ENCODE measurements at places on chromosomes 1 and 21. TPM values are rescaled to one million over a fixed set of nuclear protein-coding genes. Genes with fewer than 3 reads are reported as not detected.

The PRRX1 gene
- polyA plus RNA-seq = 54.7 TPM

The HSD3B1 gene
- polyA plus RNA-seq = not detected

The RORC gene
- not detected for polyA plus RNA-seq

The HSD3B2 gene
- not detected for polyA plus RNA-seq

The RAB42 gene
- 0.77 TPM for polyA plus RNA-seq

The LEMD1 gene
- not detected for polyA plus RNA-seq

The PLEKHN1 gene
- polyA plus RNA-seq = 2.3 TPM

The LCE3E gene
- not detected for polyA plus RNA-seq

The NTNG1 gene
- 1.2 TPM for polyA plus RNA-seq

The LAMC2 gene
- polyA plus RNA-seq = 2.8 TPM

The NPL gene
- polyA plus RNA-seq = 0.68 TPM

GRCh38 chr1:8597455-8597854, 220.0 kb downstream of the RERE start:
- DNase-seq = peak; percentile 70

DNA sequence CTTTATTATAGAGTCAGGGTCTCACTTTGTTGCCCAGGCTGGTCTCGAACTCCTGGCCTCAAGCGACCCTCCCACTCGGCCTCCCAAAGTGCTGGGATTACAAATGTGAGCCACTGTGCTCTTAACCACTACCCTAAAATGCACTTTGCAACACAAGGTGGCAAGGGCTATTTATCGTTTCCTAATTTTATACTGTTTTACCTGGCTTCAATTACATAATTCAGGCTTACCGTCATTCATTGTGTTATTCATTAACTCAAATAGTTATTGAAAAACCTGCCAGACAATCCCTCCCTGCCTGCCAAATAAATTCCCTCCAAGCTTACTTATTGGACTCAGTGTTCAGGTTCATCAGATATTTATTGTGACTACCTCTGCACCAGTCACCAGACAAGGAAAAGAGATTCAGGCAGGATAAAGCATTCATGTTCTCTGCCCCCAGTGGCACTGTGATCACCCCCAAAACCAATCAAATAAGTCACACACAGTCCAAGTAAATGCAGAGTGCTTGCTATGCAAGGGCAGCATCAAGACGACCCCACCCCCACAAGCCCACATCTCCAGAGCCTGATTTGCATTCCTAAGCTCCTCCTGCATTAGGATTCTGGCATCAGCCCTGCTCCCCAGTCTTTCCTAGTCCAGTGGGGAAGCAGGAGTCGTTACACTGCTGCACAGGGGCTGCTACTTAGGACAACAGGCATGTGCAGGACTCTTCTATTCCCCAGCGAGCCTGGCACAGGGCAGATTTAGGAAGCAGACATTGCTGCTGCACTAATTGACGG, 8.1 kb downstream of the PAQR7 start:
- no peak for DNase-seq

- peak; percentile 53 for DNase-seq
These were observed 742 bp downstream of the ARTN start for GRCh38 chr1:43934101-43934985.

DNA sequence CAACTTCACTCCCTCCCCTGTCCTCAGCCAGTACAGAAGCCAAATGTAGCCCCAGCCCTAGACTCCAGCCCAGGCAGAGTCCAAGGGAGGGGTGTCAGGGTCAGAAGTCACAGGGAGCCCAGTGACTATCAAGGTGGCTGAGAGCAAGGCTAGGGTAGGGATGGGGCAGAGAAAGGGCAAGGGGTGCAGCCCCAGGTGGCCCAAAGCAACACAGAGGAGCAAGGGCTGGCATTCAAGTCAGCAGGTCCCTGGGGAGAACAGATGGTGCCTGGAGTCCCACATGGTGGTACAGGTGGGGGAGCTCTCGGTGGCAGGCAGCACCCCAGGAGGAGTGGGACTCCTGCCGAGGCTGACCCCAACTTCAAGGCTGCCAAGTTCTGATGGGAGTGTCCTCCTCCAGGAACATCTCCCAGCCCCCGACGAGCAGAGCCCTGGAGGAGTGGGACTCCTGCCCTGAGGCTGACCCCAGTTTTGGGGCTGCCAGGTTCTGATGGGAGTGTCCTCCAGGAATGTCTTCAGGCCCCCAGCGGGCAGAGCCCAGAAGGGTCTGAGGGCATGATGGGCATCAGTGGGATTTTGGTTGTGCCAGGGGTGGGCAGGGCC, 3.7 kb upstream of the DVL1 start:
- no peak for DNase-seq

DNA sequence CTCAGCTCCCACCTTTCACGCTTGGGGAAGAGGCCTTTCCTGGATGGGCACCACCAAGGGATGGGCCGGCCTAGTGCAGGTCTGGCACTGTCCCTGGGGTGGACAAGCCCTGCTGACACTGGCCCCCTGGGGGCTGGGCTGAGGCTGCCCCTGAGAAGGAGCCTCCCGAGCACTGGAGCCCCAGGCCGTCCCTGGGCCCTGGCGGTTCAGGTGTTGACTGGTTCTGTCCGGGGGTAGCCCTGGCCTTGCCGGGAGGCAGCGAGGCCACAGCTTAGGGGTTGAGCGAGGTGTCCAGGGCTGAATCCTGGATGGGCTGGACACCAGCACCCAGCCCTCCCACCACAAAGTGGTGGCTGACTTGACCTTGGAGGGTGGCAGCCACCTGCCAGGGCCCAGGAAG, 49.7 kb upstream of the ACTRT2 start:
- DNase-seq = no peak

DNA sequence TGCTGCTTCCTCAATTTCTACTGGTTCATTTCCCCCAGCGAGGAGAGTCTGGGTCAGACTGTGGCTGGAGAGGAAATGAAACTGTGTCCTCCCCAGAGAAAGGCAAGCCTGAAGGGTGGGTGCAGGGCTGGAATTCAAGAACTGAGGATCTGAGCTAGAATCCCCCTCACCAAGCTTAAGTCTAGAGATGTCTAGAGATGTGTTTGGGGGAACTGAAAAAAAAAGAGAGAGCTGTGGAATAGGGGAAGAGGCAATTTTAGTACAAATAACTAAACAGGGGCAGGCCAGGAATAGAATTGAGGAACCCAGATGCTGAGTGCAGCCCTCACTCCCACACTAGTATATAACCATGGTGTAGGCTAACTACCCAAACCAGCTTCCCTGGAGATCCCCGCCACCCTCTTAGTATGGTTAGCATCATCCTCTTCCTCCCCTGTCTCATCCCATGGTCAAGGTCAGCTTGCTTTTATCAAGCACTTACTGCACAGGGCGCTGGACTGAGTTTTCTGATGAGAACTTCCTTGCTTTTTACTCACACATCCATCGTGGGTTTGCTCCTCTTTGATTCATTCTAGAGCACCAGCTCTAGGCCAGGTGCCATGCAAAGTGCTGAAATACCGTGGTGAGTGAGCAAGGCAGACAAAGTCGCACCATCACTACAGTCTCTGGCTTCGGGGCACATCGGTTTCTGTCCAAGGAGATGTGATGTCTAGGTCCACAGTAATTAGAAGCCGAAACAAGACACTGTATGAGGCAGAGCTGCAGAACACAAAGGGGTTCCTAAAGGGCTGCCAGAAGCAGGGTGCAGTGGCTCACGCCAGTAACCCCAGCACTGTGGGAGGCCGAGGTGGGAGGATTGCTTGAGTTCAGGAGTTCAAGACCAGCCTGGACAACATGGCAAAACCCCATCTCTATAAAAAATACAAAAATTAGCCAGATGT, 112.9 kb upstream of the IPO9 start:
- no peak for DNase-seq

GRCh38 chr1:198669023-198669698, 30.3 kb downstream of the PTPRC start:
- peak; percentile 95 for DNase-seq

GRCh38 chr21:34022627-34023335, 50.6 kb upstream of the MRPS6 start:
- DNase-seq = no peak

DNA sequence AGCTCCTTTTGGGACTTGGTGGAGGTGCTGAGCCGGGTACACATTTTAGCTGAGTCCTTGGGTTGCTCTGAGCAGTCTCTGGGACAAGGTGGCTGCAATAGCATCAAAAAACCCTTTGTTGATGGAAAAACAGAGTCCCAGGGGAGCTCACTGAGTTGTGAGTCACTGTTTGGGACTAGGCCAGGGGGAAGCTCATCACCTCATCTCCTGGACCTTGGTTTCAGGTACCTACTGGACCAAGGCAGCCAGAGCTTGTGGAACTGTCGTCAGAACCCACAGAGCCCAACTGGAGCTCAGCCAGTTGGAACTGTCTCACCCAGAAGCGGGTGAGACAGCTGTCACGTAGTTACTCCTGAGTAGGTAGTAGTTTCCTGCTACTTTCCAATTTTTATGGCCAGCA, 146.7 kb downstream of the HLX start:
- peak; percentile 25 for DNase-seq

- DNase-seq = peak; percentile 24
These were observed 134.0 kb upstream of the IRF2BP2 start for GRCh38 chr1:234743791-234744611.

Measured in IMR-90 (cell line).